ENCODE measurements at places on chromosomes 2 and 18. TPM values are rescaled to one million over a fixed set of nuclear protein-coding genes. Genes with fewer than 3 reads are reported as not detected.

Gene KLF11
- total RNA-seq, result 3.4 TPM

Gene CCDC102B
- 47.6 TPM for total RNA-seq

Gene LIMS4
- 12.4 TPM for total RNA-seq

Gene AKAIN1
- not detected for total RNA-seq

Gene CDK15
- 0.12 TPM for total RNA-seq

Gene CCDC138
- 2.0 TPM for total RNA-seq

Gene ELMOD3
- 14.8 TPM for total RNA-seq

Gene FZD7
- 7.4 TPM for total RNA-seq

Gene WNT10A
- total RNA-seq, result not detected

Gene MALL
- 44.5 TPM for total RNA-seq

Gene IKZF2
- total RNA-seq, result 5.5 TPM

Measured in aortic smooth muscle cell (primary cell).